Uterus (tissue), 4 donors: ENCODE measurements at places on chromosomes 2 and 18. TPM values are rescaled to one million over a fixed set of nuclear protein-coding genes. Genes with fewer than 3 reads are reported as not detected.

DNA sequence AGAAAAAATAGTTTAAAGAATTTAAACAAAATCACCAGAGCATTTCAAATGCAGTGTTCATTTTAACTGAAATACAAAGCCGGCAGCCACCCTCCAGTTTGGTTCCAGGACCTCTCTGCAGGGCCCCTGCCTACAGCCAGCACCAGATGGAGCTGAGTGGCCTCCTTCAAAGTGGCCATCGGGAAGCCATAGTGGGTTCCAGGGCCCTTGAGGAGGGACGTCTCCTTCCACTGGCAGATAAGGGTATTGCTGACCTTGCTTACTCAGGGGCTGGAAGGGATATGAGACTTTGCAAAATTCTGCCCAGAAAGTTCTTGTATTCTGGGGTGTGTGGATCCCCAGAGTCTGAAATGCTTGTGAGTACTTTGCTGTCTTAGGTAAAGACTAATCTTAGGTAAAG is 205.2 kb upstream of the APCDD1 start:
- H3K27ac ChIP-seq: no peak overlapping the region
- peaks cover 7% of the 10 kb centered on the region for H3K4me1 ChIP-seq
- no peaks in the 10 kb centered on the region for H3K36me3 ChIP-seq

DNA sequence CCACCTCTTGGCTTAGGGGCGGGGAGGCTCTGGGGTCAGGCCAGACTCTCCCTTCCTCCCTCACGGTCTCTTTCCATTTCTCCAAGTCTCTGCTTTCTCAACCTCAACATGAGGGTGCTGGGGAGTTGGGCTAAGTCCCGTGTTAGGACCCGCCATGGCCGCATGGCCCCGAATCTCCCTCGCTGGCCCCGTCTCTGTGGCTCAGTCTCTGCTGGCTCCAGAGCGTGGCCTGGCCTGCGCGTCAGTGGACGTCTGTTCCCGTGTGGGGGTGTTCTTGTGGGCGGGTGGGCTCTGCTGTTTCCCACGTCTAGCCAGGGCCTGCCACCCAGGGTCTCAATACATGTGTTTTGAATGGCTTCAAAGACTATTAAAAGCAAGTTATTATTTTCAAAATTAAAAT is 12.4 kb downstream of the ALLC start:
- H3K27ac ChIP-seq: no peak overlapping the region
- no peaks in the 10 kb centered on the region for H3K4me1 ChIP-seq
- no peaks in the 10 kb centered on the region for H3K27me3 ChIP-seq
- DNase-seq: no peak

The ACMSD gene
- not detected for total RNA-seq

DNA sequence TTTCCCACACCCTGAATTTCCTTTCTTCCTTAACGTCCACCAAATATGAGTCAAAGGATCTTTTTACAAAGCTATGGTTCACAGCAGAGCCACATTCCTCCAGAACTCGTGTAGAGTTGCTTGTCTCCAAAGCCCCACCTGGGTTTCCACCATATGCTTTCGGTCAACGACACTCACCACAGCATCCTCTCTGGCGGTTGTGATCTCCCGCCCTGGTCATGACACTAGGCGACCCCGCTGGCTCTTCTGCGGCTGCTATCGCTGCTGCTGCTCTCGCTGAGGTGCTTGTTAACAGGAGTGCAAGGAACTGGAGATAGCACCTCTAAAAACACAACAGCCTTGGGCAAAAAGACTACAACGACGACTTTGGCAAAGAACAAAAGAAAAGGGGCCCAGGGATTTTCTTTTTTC is 340 bp downstream of the SLC40A1 start:
- peak overlapping the region; percentile 98 for H3K27ac ChIP-seq
- H3K4me3 ChIP-seq: peak overlapping the region; percentile 56
- peak; percentile 38 for DNase-seq
- H3K4me1 ChIP-seq: peaks cover 3% of the 10 kb centered on the region

DNA sequence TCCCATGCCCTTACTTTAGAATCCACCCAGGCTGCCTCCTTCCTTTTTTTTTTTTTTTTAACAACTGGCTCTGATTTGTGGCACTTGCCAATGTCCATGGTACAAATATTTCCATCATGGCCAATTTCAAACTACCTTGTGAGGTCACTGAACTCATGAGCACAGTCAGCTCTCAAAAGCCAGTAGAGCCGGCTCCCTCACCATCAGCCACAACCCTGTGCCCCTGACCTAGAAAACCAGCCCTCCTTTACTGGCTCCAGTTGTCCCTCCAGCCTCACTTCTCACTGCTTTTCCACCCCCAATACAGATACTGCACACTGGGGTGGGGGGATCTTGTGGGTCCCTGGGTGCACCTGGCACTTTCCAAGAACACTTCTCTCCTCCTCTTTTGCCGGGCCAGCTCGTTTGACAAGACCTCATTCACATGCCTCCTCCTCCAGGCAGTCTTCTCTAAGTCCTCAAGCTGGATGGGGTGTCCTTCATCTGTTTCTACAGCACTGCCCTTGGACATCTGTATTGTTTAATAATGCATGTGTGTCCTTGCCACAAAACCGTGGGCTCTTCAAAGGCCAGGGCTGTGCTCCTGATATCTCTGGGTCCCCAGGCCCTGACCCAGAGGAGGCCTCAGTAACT is 35.5 kb downstream of the SDC1 start:
- H3K4me3 ChIP-seq: no peak overlapping the region
- no peaks in the 10 kb centered on the region for H3K36me3 ChIP-seq
- no peak overlapping the region for H3K27ac ChIP-seq
- H3K4me1 ChIP-seq: no peaks in the 10 kb centered on the region
- H3K27me3 ChIP-seq: no peaks in the 10 kb centered on the region

The CHRNG gene
- total RNA-seq: not detected

DNA sequence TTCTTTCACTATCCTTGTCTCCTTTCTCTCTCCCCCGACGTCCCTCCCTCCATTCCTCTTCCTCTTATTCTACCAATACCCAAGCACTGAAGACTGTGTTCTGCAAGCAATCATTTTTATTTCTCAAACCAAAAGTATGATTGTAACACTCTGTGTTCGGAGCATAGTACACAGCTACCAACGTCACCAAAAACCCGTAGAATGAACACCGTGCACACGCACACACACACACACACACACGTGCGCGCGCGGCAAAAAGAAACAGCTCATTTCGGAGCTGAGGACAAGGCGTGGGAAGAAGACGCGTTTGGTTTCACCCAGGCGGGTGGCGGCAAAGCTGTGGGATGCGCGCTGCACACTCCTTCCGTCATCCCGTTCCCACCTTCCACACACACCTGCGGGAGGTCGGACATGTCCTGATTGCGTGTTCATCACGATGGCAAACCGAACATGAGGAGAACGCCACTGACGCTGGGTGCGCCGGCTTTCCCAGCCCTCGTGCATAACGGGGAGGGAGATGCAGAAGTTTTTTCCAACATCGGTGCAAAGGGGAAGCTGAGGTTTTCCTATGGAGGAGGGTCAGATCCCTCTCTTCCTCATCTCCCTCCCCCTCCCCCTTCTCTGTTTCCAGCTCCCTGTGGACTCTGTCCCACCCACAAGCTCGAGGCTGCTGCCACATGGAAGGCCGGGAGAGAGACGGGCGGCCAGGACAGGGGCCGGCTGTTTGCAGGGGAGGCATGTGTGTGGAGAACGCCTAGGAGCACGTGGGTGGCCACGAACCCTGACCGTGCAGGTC is 20.4 kb downstream of the MBP start:
- DNase-seq: no peak
- no peaks in the 10 kb centered on the region for H3K27me3 ChIP-seq
- H3K36me3 ChIP-seq: no peaks in the 10 kb centered on the region

DNA sequence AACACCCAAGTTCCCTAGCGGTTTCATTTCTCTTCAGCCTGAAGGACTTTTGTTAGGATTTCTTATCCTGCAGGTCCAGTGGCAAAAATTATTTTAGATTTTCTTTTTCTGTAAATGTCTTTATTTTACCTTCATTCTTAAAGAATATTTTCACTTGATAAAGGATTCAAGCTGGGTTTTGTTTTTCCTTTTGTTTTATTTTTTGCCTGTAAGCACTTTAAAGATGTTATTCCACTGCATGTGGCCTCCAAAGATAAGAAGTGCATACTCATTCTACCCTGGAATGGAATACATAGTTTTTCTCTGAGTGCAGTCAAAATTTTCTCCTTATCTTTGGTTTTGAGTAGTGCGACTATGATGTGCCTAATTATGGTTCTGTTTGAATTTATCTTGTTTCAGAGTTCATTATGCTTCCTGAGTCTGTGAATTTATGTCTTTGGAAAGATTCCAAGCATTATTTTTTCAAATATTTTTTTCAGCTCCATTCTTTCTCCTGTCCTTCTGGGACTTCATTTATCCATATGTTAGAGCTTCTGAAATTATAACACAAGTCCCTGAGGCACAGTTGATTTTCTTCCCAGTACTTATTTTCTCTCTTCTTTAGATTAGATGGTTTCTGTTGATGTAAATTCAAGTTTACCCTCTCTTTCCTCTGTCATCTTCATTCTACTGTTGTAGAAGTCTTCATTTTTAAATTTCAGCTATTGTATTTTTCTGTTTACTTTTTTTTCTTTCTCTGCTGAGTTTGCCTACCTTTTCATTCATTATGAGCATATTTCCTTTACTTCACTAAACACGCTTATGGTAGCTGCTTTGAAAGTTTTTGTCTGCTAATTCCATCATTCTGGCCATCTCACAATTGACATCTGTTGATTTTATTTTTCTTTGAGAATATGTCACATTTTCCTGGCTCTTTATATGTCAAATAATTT is 69.6 kb downstream of the MAPRE2 start:
- H3K4me1 ChIP-seq: no peaks in the 10 kb centered on the region
- no peaks in the 10 kb centered on the region for H3K27me3 ChIP-seq
- H3K36me3 ChIP-seq: no peaks in the 10 kb centered on the region
- DNase-seq: no peak
- no peak overlapping the region for H3K27ac ChIP-seq

The KIF1A gene
- total RNA-seq: 12.9 TPM

The FSHR gene
- total RNA-seq: not detected

- no peak overlapping the region for H3K4me3 ChIP-seq
- no peak for DNase-seq
- no peaks in the 10 kb centered on the region for H3K27me3 ChIP-seq
- H3K36me3 ChIP-seq: no peaks in the 10 kb centered on the region
- H3K4me1 ChIP-seq: no peaks in the 10 kb centered on the region
Measured at GRCh38 chr2:218008060-218009040, 5.6 kb upstream of the TNS1 start.

DNA sequence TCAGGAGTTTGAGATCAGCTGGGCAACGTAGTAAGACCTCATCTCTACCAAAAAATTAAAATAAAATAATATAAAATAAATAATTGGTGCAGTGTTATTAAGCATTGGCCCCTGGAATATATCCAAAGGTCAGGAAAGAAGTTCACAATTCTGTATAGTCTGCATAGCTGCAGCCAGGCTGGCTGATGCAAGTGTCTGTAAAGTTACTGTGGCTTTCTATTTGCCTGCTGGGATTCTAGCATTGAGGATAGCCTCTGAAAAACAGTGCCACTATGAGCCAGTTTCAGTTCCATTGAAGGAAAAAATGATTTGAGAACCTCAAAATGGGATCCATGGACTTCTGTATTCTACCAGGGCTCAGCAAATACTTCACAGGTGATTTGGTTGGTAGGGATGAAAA is 208.6 kb downstream of the PARD3B start:
- H3K4me3 ChIP-seq: no peak overlapping the region
- no peak for DNase-seq
- H3K27me3 ChIP-seq: no peaks in the 10 kb centered on the region
- no peak overlapping the region for H3K27ac ChIP-seq
- no peaks in the 10 kb centered on the region for H3K36me3 ChIP-seq

GRCh38 chr18:73646772-73647171 is 500.9 kb downstream of the FBXO15 start:
- no peak overlapping the region for H3K4me3 ChIP-seq
- no peak for DNase-seq
- H3K27me3 ChIP-seq: no peaks in the 10 kb centered on the region
- H3K4me1 ChIP-seq: no peaks in the 10 kb centered on the region
